GM23248 (cell line): ENCODE measurements at places on chromosomes 2 and 18. TPM values are rescaled to one million over a fixed set of nuclear protein-coding genes. Genes with fewer than 3 reads are reported as not detected.

GRCh38 chr2:23386339-23387220 is 1.6 kb downstream of the KLHL29 start:
- no peaks in the 10 kb centered on the region for H3K4me1 ChIP-seq
- peak overlapping the region; percentile 81 for H3K4me3 ChIP-seq
- H3K27ac ChIP-seq = no peak overlapping the region
- peak; percentile 62 for DNase-seq
- no peaks in the 10 kb centered on the region for H3K27me3 ChIP-seq
- no peaks in the 10 kb centered on the region for H3K36me3 ChIP-seq

DNA sequence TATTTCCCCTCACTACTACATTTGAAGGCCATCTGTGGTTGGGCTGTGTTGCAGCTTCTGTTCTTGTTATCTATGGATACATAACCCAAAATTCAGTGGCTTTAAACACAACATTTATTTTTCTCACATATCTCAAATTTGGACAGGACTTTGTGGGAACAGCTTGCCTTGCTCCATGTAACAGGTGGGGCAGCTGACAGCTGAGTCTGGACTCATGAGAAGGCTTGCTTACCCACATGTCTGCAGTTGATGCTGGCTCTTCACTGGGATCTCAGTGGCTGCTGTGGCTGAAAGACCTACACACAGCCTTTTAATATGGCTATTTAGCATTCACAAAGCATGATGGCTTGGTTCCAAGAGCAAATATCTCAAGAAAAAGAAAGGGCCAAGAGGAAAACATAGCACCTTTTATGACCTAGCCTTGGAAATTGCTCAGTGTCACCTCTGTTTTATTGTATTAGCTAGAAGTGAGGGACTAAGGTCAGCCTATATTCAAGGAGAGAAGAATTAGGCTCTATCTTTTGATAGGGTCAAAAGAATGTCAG is 296.8 kb upstream of the ZNF521 start:
- H3K27me3 ChIP-seq = no peaks in the 10 kb centered on the region
- peak; percentile 27 for DNase-seq
- peaks cover 37% of the 10 kb centered on the region for H3K4me1 ChIP-seq
- H3K36me3 ChIP-seq = no peaks in the 10 kb centered on the region
- no peak overlapping the region for H3K4me3 ChIP-seq

DNA sequence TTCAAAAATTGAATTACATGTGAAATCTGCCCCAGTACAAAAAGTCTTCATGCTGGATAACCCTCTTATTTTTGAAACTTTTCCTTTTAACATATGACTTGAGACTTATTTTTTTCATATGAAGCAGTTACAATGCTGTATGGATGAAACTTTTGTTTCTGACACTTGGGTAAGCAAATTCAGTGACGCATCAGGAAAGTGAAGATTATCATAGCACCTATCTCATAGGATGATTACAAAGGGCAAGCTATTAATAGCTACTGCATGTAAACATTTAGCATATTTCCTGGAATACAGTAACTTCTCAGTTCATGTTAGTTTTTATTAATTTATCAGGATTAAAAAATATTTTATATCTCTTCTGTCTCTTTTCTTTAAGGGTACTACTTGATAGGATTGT is 1109.2 kb downstream of the LRP1B start:
- H3K27ac ChIP-seq = peak overlapping the region; percentile 85
- DNase-seq = peak; percentile 38
- H3K4me1 ChIP-seq = peaks cover 19% of the 10 kb centered on the region
- H3K27me3 ChIP-seq = no peaks in the 10 kb centered on the region
- no peak overlapping the region for H3K4me3 ChIP-seq

DNA sequence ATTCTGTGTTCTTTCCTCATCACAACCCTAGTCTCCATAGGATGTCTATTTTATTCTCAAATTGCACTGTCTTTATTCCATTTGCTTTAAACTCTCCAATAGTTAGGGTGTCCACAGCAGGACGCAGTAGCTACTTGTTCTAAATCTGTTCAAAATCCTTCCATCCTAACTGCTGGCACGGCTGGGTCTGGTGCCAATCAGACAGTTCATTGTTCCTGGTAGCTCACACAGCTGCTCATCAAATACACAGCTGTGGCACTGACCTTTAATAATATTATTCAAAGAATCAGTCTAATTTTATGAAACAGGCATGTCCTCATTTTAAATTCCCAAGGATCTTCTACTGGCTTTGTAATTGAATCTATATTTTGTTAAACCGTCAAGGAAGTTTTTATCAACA is 59.7 kb upstream of the TMEFF2 start:
- H3K36me3 ChIP-seq = no peaks in the 10 kb centered on the region
- no peak overlapping the region for H3K27ac ChIP-seq
- H3K4me1 ChIP-seq = 0 out of 2 replicates have a peak, but pooled peaks cover 5% of the 10 kb centered on the region

The PRKAG3 gene
- not detected in 2 replicates for total RNA-seq

The CD8B gene
- total RNA-seq = not detected in 2 replicates

DNA sequence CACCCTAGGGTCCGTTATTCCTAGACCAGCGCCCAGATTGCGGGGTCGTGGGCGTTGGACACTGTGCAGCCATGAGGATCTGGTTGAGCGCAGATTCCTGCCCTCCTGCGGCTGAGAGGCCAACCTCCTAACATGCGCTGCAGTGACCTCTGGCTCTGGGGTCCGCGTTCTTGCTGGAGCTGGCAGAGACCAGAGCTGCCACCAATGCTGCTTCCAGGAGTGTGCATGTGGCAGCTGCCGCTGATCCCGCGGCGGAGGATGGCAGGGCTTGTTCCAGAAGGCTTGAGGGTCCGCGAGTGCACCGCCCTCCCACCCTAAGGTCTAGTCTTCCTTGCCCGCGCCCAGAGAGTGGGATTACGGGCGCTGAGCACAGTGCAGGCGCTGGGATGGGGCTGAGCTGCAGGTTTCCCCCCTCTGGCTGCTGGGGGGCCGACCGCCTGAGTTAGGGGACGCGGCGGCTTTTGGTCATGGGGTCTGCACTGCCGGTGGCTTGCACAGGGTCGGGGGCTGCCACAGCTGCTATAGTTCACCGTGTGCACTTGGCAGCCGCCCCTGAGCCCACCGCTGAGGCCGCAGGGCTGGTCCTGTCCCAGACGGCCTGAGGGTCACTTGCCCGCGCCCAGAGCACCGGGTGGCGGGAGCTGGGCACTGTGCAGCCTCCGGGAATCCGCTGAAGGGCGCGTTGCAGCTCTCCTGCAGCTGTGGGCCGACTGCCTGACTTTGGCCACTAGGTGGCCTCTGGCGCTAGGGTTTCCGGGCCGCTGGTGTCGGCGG is 145.9 kb downstream of the CCDC74A start:
- DNase-seq = peak; percentile 82
- H3K4me3 ChIP-seq = peak overlapping the region; percentile 25
- no peak overlapping the region for H3K27ac ChIP-seq

GRCh38 chr2:149005471-149006077 is 32.9 kb upstream of the LYPD6B start:
- H3K36me3 ChIP-seq = no peaks in the 10 kb centered on the region
- peaks cover 12% of the 10 kb centered on the region; the same call in 1 of the 2 replicates for H3K4me1 ChIP-seq
- DNase-seq = no peak

The TNFRSF11A gene
- 0.22 TPM in 1 of 2 replicates, not detected in the other for total RNA-seq

GRCh38 chr2:166365803-166366420 is 9.8 kb downstream of the SCN9A start:
- H3K36me3 ChIP-seq = no peaks in the 10 kb centered on the region
- H3K4me1 ChIP-seq = peaks cover 9% of the 10 kb centered on the region
- H3K27ac ChIP-seq = no peak overlapping the region
- no peak overlapping the region for H3K4me3 ChIP-seq
- H3K27me3 ChIP-seq = no peaks in the 10 kb centered on the region
- no peak for DNase-seq

- H3K4me1 ChIP-seq = peaks cover 19% of the 10 kb centered on the region
- H3K27me3 ChIP-seq = no peaks in the 10 kb centered on the region
- peak overlapping the region; percentile 75 for H3K27ac ChIP-seq
These were observed 602 bp downstream of the SNX17 start for GRCh38 chr2:27370816-27371620.

DNA sequence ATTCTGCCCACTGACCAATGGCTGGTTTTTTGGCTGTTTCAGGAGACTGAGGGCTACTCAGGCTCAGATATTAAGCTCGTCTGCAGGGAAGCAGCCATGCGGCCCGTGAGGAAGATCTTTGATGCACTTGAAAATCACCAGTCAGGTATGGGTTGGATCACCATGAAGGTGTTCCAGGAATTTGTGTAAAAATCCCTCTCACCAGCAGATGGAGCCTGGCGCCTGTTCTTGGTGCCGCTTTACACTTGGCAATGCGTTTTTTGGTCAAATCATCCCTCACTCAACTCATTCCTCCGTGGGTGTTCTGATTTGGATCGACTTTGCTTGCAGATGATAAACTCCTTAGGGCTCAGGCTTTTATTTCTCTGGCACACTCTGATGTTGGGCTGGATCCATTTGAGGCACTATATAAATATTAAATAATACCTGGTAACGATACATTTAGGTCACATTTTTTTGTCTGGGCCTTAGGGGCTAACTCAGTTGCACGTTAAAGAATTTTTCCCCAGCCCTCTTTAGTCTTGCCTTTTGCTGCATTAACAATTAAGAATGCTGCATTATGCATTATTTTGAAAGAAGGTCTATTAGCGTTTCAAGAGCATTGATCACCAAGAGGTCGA is 50.0 kb downstream of the HDHD2 start:
- no peaks in the 10 kb centered on the region for H3K27me3 ChIP-seq
- H3K4me1 ChIP-seq = no peaks in the 10 kb centered on the region
- peak; percentile 71 for DNase-seq
- H3K4me3 ChIP-seq = no peak overlapping the region

The DCC gene
- total RNA-seq = not detected in 2 replicates

The PROC gene
- total RNA-seq = not detected in 2 replicates
